AG20443 (cell line): ENCODE measurements at places on chromosomes 11 and 22.

- DNase-seq, result peak; percentile 84
Observed at GRCh38 chr11:30914143-30914762, 328.1 kb upstream of the MPPED2 start.

- no peak for DNase-seq
Observed at GRCh38 chr11:60204922-60205321, 22.0 kb upstream of the MS4A6A start.

DNA sequence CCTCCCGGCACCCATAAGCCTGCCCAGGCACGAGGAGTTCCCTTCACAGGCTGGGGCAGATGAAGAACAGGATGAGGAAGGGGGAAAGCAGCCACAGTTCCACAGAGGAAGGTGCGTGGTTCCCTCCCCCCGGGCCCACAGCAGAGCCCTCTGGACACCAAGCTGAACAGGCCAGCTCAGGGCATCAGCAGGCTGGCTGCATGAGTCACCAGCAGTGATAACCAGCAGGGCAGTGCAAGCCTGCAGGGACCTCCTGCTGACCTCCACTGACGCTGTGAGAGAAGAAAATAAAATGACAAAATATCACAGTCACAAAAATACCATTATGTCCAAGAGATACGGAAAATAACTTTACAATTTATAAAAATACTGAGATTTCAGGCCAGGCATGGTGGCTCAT is 11.5 kb downstream of the RTL6 start:
- peak; percentile 40 for DNase-seq

- peak; percentile 89 for DNase-seq
Observed at GRCh38 chr11:8871171-8871775, 39.7 kb upstream of the AKIP1 start.

GRCh38 chr11:108069947-108070346 is 51.4 kb upstream of the ACAT1 start:
- peak; percentile 51 for DNase-seq

DNA sequence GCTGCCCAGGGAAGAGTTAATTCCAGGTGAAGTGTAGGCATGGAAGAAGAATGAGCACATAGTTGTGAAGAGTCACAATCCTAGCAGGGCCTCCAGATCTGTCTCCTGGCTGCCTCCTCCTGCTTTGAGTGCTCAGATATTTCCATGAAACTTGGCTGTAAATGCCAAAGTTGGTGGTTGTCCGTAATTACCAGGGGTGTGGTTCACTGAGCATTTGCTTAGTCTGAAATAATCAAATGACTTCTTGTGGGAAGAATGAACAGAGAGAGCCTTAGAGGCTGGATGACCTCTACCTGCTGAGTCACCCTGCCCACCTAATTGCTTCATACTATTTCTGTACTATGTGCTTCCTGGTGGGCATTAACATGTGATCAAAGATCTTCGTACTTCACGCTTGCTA is 50.9 kb downstream of the APIP start:
- peak; percentile 19 for DNase-seq

DNA sequence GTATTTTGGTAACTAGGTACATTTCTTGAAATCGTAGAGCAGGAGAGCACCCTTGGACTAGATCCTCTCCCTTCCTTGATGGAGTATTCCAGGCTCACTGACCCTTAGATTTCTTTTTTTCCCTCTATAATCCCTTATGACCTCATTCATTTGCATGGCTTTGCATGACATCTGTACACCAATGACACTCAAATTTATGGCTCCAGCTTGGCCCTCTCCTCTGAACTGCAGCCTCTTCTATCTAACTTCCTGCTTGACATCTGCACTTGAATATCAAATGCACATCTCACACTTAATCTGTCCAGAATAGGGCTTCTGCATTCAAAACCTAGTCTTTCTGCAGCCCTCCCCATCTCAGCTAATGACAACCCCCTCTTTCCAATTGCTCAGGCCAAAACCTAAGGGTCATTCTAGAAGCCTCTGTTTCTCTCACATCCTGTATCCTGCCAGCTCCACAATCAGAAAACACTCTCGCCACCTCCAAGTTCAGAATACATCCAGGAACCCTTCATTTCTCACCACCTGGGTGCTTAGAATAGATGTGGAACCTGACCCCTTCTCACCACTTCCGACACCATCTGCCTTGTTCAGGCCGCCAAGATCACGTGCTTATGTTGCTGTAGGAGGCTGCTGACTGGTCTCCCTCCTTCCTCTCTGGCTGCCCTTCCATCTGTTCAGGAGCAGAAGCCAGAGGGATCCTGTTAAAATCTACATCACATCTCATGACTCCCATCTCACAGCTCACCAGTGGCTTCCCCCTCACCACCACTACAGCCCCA is 138.9 kb upstream of the MTNR1B start:
- no peak for DNase-seq

DNA sequence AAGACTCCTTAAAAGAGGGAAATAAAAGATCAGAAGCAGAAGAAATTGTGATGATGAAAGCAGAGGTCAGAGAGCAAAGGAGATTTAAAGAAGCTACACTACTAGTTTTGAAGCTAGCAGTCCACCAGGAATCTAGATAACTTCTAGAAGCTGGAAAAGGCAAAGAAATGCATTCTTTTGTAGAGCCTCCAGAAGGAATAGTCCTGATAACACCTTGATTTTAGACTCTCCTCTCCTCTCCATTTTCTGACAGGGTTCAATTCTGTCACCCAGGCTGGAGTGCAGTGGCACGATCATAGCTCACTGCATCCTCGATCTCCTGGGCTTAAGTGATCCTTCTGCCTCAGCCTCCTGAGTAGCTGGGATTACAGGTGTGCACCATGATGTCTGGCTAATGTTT is 1187.3 kb upstream of the CNTN5 start:
- DNase-seq, result no peak

DNA sequence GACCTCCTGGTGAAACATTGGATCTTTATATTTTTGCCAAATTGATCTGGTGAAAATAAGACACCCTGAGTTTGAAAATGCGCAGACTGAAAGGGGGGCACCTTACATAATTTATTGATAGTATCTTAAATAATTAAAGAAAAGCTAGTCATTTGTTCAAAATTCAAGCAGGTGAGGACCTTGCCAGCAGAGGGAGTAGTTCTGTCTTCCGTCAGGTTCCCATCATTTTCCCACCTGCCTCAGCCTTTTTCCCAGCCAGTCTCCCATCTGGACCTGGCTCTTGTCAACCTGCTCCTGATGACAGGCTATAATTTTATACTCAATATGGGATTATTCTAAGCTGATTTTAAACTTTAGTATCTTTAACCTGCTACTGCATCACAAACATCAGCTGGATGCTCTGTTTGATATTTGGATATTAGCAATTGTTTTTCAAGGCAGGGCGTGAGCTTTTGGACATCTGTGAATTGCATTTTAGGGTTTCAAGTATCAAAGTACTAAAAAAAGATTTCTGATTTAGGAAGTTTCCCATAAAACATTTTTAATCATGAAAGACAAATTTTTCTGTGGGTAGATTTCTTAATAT is 132.0 kb downstream of the ELP4 start:
- DNase-seq, result peak; percentile 18

DNA sequence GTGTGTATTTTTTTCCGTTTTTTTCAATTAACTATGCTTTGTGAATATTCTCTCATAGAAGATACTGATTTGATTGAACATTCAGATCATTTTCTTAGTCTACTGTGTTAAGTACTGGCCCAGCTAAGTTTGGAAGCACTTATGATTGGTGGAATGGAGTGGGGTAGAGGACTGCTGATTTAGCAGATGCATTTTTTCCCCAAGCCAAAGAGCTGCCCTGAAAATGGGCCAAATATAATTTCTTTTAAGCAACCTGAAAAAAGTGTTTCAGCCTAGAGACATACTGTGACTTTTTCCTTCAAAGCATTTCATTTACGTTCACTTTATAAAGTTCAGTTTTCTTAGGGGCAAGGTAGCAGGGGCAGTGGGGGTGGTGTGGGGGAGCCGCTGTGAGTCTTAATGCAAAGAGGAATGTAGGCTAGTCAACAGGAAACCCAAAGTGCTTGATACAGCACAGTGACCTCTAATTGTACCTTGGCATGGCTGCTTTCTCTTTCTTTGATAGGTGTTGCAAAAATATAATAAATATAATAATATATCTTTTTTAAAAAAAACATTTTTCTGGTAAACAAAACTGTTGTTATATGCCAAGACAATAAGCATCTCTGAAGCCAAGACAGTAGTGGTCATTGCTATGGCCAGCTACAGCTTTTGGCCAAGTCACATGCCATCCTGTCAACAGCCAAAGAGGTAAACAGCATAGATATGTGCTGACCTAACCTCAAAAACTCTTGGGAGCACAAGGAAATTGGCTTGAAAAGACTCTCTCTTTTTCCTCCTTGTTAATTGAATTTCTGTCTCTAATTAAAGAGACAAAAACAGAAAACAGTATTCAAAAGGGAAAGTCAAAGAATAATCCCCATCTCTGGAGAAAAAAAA is 58.8 kb downstream of the LIF start:
- DNase-seq, result peak; percentile 23

- DNase-seq, result no peak
Observed at GRCh38 chr11:120136356-120136755, 1.6 kb downstream of the TRIM29 start.
